ENCODE measurements at places on chromosomes 4 and X. TPM values are rescaled to one million over a fixed set of nuclear protein-coding genes. Genes with fewer than 3 reads are reported as not detected.
A peak's percentile ranks its signal among the peaks of the same experiment; 100 is the strongest.

ETDA gene
- not detected for total RNA-seq

AMBN gene
- total RNA-seq: not detected

RPS6KA3 gene
- 25.1 TPM for total RNA-seq

TMSB15A gene
- total RNA-seq: 3.0 TPM

SSX4 gene
- not detected for total RNA-seq

HDX gene
- total RNA-seq: 3.5 TPM

TBC1D9 gene
- total RNA-seq: 41.9 TPM

RAB9A gene
- 12.6 TPM for total RNA-seq

FABP2 gene
- not detected for total RNA-seq

DNAAF6 gene
- total RNA-seq: not detected

CYLC1 gene
- not detected for total RNA-seq

CNGA1 gene
- not detected for total RNA-seq

CCDC160 gene
- total RNA-seq: 2.5 TPM

- no peak overlapping the region for H3K27ac ChIP-seq
- H3K27me3 ChIP-seq: no peaks in the 10 kb centered on the region
- H3K4me1 ChIP-seq: no peaks in the 10 kb centered on the region
- H3K4me3 ChIP-seq: no peak overlapping the region
- DNase-seq: no peak
These were observed 25.9 kb downstream of the PKD2 start for GRCh38 chr4:88033309-88033708.

GRCh38 chrX:150363561-150364346 lies 637 bp downstream of the MAMLD1 start:
- peak; percentile 83 for DNase-seq
- peak overlapping the region; percentile 44 for H3K4me3 ChIP-seq
- peak overlapping the region; percentile 85 for H3K27ac ChIP-seq

DNA sequence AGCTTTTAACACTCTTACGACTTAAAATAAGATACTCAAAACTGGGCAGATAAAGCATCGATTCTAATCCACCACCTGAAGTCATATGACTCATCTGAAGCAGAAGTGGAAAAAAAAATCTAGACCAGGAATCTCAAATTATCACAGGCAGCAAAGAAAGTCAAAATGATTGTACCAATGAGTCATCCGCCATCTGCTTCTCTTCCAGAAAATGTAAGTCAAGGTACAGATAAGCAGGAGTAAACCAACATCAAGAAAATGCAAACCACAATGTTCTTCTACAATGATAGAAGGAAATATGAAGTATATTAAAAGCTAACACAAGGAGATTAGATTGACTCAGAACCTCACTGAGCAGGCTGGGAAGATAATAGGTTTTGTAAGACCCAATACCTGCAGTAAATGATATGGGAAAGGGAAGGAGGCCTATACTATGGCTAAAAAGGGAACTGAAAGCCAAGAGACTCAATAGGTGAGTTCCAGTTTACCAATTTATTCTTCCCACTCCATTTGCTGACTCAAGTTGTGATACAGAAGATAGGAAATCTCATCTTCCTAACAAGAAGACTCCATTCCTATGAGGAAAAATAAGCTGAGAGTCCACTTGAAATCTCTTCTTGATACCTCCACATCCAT lies 88.4 kb upstream of the TET2 start:
- no peak for DNase-seq
- peaks cover 13% of the 10 kb centered on the region for H3K4me1 ChIP-seq
- H3K36me3 ChIP-seq: no peaks in the 10 kb centered on the region
- H3K27me3 ChIP-seq: no peaks in the 10 kb centered on the region
- peak overlapping the region; percentile 72 for H3K27ac ChIP-seq
- H3K4me3 ChIP-seq: no peak overlapping the region

GRCh38 chr4:130064471-130064870 lies 968.5 kb downstream of the C4orf33 start:
- H3K4me1 ChIP-seq: no peaks in the 10 kb centered on the region
- H3K27ac ChIP-seq: no peak overlapping the region
- DNase-seq: no peak
- no peaks in the 10 kb centered on the region for H3K36me3 ChIP-seq
- H3K4me3 ChIP-seq: no peak overlapping the region

- H3K36me3 ChIP-seq: no peaks in the 10 kb centered on the region
- DNase-seq: no peak
- H3K4me3 ChIP-seq: no peak overlapping the region
- H3K27me3 ChIP-seq: no peaks in the 10 kb centered on the region
These were observed 56.1 kb downstream of the LUZP4 start for GRCh38 chrX:115345615-115346014.

- no peaks in the 10 kb centered on the region for H3K4me1 ChIP-seq
- no peaks in the 10 kb centered on the region for H3K36me3 ChIP-seq
- no peaks in the 10 kb centered on the region for H3K27me3 ChIP-seq
- H3K4me3 ChIP-seq: no peak overlapping the region
- no peak overlapping the region for H3K27ac ChIP-seq
- no peak for DNase-seq
These were observed 642.4 kb downstream of the TRIML1 start for GRCh38 chr4:188781655-188782054.

- H3K4me3 ChIP-seq: no peak overlapping the region
- H3K27ac ChIP-seq: no peak overlapping the region
- DNase-seq: no peak
- H3K4me1 ChIP-seq: no peaks in the 10 kb centered on the region
- H3K27me3 ChIP-seq: no peaks in the 10 kb centered on the region
- no peaks in the 10 kb centered on the region for H3K36me3 ChIP-seq
These were observed 1.5 kb downstream of the ZNF182 start for GRCh38 chrX:48002319-48002718.

DNA sequence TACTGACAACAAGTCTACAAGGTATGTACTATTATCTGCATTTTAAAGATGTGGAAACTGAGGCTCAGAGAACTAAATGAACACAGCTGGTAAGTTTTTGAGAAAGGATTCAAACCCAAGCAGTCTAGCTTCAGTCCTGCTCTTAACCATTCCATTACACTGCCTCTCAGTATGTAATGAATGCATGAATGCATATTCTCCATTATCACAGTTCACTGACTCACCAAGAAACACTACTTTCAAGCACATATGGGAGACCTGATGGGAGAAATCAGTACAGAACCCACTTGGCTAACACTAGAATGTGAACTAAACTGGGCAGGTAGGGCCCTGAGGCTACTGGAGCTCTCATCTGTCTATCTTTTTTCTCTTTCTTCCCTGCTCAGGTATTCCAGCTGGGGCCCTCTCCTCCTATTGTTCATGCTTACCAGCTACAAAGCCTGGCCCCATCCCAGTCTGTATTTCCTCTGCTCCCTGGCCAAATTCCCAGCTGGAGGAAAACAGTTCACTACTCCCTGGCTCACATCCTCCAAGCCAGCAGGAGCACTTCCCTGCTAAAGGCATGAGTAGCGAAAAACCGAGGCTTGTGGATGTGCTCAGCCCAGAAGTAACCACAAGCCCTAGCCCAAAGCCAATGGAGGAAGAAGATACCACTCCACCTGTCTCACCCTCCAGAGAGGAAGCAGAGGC lies 178.2 kb upstream of the ARHGEF9 start:
- DNase-seq: no peak
- H3K4me3 ChIP-seq: no peak overlapping the region
- H3K4me1 ChIP-seq: no peaks in the 10 kb centered on the region
- no peak overlapping the region for H3K27ac ChIP-seq
- no peaks in the 10 kb centered on the region for H3K36me3 ChIP-seq

DNA sequence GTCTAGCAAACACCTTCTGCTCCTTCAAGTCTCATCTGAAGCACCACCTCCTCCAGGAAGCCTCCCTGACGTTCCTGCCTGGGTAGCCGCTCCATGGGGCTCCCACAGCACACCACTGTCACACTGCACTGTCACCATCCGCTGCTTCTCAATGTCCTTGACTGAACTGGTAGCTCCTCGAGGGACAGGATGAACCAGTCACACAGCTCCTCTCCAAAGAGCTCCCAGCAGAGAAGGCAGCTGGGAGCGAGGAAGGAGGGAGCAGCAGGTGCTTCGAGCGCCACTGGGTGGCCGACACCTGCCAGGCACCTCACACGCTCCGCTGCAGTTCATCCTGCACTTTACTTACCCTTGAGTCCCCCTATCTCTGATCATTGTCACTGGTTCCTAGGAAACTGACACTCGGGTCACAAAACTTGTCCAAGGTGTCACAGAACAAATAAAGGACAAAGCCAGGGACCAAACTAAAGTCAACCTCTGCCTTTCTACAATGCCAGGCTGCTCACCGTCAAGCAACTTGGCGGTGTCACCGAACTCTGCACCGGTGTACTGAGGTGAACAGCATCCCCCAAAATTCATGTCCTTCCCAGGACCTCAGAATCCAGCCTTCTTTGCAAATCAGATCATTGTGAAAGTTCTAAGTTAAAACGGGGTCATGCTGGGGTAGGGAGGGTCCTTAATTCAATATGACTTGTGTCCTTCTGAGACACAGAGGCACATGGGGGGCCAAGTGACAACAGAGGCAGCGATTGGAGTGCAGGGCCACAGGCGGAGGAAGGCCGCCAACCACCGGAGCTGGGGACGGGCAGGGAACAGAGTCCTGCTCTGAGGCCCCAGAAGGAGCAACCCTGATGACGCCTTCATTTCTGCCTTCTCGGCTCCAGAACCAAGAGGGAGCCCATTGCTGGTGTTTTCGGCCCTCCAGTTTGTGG lies 5.5 kb upstream of the S100P start:
- DNase-seq: no peak
- H3K27me3 ChIP-seq: no peaks in the 10 kb centered on the region
- H3K27ac ChIP-seq: peak overlapping the region; percentile 69
- no peak overlapping the region for H3K4me3 ChIP-seq
- H3K4me1 ChIP-seq: peaks cover 7% of the 10 kb centered on the region

DNA sequence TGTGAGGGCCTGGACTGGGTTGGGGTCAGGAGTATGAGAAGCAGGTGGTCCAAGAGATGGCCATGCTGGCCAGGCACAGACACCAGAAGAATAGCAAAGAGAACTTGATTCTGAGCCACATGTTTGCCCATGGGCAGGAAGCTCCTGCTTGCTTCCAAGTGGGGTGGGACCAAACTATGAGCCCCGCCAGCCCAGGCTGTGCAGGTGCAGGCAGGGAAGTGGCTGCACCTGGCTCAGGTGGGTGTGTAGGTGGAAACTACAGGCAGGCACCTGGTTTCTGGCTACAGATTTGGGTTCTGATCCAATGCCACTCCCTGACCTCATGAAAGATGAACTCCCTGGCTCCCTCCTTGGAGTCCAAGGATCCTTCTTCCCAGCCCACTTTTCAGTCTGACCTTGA lies 207.9 kb upstream of the KLF3 start:
- no peak overlapping the region for H3K4me3 ChIP-seq
- peak; percentile 19 for DNase-seq
- no peaks in the 10 kb centered on the region for H3K27me3 ChIP-seq
- no peak overlapping the region for H3K27ac ChIP-seq
- no peaks in the 10 kb centered on the region for H3K4me1 ChIP-seq
- no peaks in the 10 kb centered on the region for H3K36me3 ChIP-seq

DNA sequence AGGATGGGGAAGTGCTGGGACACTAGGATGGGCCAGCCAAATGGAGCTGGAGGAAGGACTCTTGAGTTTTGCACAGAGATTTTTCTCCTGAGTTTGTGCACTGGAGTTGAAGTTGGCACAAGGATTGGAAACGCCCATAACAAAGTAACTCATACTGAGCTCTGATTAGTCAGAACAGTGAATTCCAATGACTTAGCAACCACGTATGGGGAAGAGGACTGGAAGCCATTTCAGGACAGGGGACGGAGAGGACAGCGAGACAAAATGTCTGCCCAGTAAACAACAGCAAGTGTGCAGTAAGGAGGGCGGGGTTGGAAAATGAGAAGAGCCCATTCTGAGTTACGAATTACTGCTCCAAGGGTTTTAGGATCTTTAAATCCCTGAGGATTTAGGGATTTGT lies 5.9 kb downstream of the RIPPLY1 start:
- H3K27me3 ChIP-seq: no peaks in the 10 kb centered on the region
- H3K36me3 ChIP-seq: no peaks in the 10 kb centered on the region
- no peak overlapping the region for H3K27ac ChIP-seq
- H3K4me3 ChIP-seq: no peak overlapping the region
- H3K4me1 ChIP-seq: no peaks in the 10 kb centered on the region

GRCh38 chr4:42416017-42416416 lies 18.7 kb downstream of the SHISA3 start:
- H3K4me3 ChIP-seq: no peak overlapping the region
- H3K4me1 ChIP-seq: no peaks in the 10 kb centered on the region
- H3K36me3 ChIP-seq: peaks cover 12% of the 10 kb centered on the region
- DNase-seq: no peak

DNA sequence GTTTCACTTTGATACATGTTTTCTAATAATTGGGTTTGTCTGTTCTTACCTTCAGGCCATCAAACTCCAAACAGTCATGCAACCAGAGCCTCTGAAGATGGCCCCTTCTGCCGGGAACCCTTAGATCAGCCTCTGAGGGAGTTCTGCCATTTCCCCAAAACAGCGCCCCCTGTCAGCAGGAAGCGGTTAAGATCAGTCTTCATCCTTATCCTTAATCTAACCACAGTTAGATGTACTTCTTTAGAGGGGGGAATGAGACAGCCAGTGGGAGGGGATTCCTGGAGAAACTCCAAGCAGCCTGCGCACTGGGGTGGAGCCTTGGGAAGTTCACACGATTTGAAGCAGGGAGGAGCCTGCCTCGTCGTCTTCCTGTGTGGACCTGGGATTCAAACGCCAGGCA lies 185.4 kb downstream of the INPP4B start:
- no peak for DNase-seq
- H3K27me3 ChIP-seq: no peaks in the 10 kb centered on the region
- H3K36me3 ChIP-seq: no peaks in the 10 kb centered on the region

DNA sequence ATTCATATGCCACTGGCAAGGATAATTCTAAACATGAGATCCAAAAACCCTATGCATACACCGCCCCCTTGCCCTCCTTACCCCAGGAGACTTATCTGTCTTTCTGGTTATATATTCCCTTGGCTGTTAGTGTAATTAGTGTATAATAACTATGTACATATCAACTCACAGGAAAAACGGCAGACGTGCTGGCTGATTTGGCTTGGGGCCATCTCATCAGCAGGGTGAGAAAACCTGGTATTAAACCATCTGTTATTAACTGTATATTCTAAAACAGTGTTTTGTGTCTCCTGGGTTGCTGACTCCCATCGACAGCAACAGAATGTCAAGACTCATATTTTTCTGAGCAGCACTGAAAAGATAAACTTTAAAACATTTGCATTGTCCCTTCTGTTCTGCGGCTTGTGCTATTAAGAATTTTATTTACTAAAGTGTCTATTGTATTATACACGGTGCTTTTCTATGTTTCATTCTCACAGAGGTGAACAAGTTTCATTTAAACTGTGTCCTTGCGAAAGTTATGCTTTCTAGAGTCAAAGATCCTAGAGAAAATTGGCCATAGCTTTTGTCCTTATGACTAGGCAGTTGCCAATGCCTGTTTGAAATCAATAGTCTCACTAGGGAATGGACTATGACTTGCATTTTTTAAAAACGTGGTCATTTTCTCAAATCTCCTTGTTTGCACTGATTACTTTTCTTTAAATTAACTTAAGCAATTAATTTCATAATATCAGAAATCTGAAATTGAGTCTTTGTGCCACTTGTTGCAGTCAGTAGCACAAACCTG lies 211.5 kb upstream of the MID1 start:
- no peaks in the 10 kb centered on the region for H3K4me1 ChIP-seq
- DNase-seq: no peak
- H3K4me3 ChIP-seq: no peak overlapping the region
- no peaks in the 10 kb centered on the region for H3K27me3 ChIP-seq
- H3K36me3 ChIP-seq: no peaks in the 10 kb centered on the region

All from upper lobe of left lung (tissue), 6 donors.